SJSA1 (cell line): ENCODE measurements at places on chromosomes 7 and 10. TPM values are rescaled to one million over a fixed set of nuclear protein-coding genes. Genes with fewer than 3 reads are reported as not detected.

The SLC13A1 gene
- 0.09 and 0.84 TPM in 2 replicates for total RNA-seq

The GCK gene
- total RNA-seq, result 0.13 and 1.6 TPM in 2 replicates

The ACTR3C gene
- not detected in 2 replicates for total RNA-seq

The CPED1 gene
- 46.6 and 64.8 TPM in 2 replicates for total RNA-seq

The PNLIPRP2 gene
- total RNA-seq, result not detected in 2 replicates

The FAM25G gene
- total RNA-seq, result not detected in 2 replicates

The MOGAT3 gene
- not detected in 2 replicates for total RNA-seq

The LRMDA gene
- not detected in 2 replicates for total RNA-seq

The HYAL4 gene
- not detected in 2 replicates for total RNA-seq
